CD8-positive, alpha-beta memory T cell (primary cell): ENCODE measurements at places on chromosomes 7 and 10. TPM values are rescaled to one million over a fixed set of nuclear protein-coding genes. Genes with fewer than 3 reads are reported as not detected.

Gene NODAL
- total RNA-seq: not detected

Gene ELAPOR2
- total RNA-seq: 2.4 TPM

GRCh38 chr7:93921607-93922566, at the start of gene GNG11:
TSS of gene GNG11 (plus strand) at chr7:93921735. CDS start at chr7:93922138, 403 bp downstream.
- no peak within 1 kb of the TSS for H3K27ac ChIP-seq
- H3K4me3 ChIP-seq: no peak within 1 kb of the TSS
- no peaks in the 10 kb centered on the region for H3K4me1 ChIP-seq
- peaks cover 8% of the 10 kb centered on the region for H3K27me3 ChIP-seq

- peaks cover 19% of the 10 kb centered on the region for H3K27me3 ChIP-seq
- H3K27ac ChIP-seq: no peak overlapping the region
- no peak overlapping the region for H3K4me3 ChIP-seq
- H3K36me3 ChIP-seq: no peaks in the 10 kb centered on the region
Observed at GRCh38 chr10:49612513-49613164, 1.2 kb upstream of the CHAT start.

DNA sequence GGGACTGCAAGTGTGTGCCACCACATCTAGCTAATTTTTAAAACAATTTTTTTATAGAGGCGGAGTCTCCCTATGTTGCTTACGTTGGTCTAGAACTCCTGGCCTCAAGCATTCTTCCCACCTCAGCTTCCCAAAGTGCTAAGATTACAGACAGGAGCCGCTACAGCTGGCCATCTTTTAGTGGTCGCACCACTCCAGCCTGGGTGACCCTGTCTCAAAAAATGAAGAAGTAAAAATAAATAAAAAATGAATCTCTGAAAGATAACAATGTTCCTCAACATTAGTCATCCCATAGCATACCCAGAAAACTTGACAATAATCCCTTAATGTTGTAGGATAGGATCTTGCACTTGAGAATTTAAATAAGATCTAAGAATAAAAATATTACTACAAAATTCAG, 18.2 kb downstream of the WBP1L start:
- H3K27ac ChIP-seq: no peak overlapping the region
- H3K27me3 ChIP-seq: no peaks in the 10 kb centered on the region
- peaks cover 11% of the 10 kb centered on the region for H3K4me1 ChIP-seq
- H3K36me3 ChIP-seq: no peaks in the 10 kb centered on the region
- H3K4me3 ChIP-seq: no peak overlapping the region

GRCh38 chr7:42127232-42127622, 109.8 kb downstream of the GLI3 start:
- no peaks in the 10 kb centered on the region for H3K4me1 ChIP-seq
- H3K4me3 ChIP-seq: no peak overlapping the region
- no peaks in the 10 kb centered on the region for H3K27me3 ChIP-seq
- H3K36me3 ChIP-seq: no peaks in the 10 kb centered on the region
- no peak overlapping the region for H3K27ac ChIP-seq

GRCh38 chr10:130481936-130482335, 345.7 kb downstream of the GLRX3 start:
- H3K4me3 ChIP-seq: no peak overlapping the region
- H3K27me3 ChIP-seq: no peaks in the 10 kb centered on the region
- no peak overlapping the region for H3K27ac ChIP-seq
- no peaks in the 10 kb centered on the region for H3K4me1 ChIP-seq
- H3K36me3 ChIP-seq: no peaks in the 10 kb centered on the region

DNA sequence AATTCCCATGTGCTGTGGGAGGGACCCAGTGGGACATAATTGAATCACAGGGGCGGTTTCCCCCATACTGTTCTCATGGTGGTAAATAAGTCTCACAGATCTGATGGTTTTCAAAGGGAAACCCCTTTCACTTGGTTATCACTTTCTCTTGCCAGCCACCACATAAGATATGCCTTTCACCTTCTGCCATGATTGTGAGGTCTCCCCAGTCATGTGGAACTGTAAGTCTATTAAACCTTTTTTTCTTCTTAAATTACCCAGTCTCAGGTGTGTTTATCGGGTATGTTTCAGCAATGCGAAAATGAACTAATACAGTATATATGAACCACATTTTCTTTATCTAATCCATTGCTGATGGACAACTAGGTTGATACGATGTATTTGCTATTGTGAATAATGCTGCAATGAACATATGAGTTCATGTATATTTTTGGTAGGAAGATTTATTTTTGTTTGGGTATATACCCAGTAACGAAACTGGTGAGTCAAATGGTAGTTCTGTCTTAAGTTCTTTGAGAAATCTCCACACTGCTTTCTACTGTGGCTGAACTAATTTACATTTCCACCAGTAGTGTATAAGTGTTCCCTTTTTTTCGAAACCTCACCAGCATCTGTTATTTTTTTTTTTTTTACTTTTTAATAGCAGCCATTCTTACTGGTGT, 70.0 kb upstream of the HGF start:
- H3K27ac ChIP-seq: no peak overlapping the region
- no peaks in the 10 kb centered on the region for H3K4me1 ChIP-seq
- no peak for DNase-seq
- no peaks in the 10 kb centered on the region for H3K27me3 ChIP-seq
- H3K4me3 ChIP-seq: no peak overlapping the region

DNA sequence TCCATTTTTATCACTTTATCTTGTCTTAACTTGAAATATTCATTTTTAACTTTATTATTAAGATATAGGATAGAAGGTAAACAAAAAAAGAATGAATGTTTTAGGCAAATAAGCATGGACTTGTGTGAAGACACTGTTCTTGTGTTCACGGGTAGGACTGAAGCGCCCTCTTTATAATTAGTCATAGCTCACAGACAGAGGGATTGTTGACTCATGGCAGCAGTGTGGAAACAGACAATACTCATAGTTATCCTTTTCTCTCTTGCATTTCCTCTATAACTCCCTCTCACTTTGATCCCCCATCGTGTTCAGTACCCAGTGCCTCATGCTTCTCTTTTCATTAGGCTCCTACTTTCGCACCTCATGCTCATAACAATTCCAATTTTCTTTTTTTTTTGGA, 731.8 kb downstream of the PHTF2 start:
- H3K4me3 ChIP-seq: no peak overlapping the region
- no peaks in the 10 kb centered on the region for H3K4me1 ChIP-seq
- DNase-seq: no peak
- no peaks in the 10 kb centered on the region for H3K36me3 ChIP-seq
- no peak overlapping the region for H3K27ac ChIP-seq

DNA sequence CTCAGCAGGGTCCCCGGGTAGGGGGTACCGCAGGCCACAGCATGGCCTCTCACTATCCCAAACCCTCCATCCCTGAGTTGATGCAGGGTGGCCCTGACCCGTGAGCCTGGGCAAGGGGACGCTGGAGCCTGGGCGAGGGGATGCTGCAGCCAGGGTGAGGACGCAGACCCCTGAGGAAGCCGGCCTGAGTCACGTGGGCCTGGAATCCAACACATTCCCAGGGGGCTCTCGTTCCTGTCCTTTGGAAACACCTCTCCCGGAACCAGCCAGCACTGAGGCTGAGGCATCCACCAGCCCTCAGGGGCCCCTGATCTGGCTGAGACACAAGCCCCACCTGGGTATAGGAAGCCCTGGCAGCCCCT, 61.5 kb upstream of the NKX6-2 start:
- DNase-seq: no peak
- no peak overlapping the region for H3K4me3 ChIP-seq
- H3K4me1 ChIP-seq: peaks cover 5% of the 10 kb centered on the region
- no peaks in the 10 kb centered on the region for H3K36me3 ChIP-seq

DNA sequence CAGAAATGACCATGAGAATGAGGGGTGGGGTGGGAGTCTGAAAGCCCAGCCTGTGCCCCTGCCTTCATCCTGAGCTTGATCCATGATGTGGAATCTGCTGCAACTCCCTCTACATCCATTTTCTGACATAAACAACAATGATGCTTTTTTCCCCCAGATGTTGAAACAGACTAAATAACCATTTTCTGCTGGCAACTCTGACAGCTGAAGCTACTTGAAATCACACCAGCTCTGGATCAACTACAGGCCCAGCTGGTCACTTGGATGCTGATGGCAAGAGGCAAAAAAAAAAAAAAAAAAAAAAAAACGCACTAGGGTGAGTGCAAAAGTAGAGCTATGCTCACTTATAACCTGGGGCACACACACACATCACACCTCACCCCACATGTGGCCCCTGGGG, 74.2 kb downstream of the FAM107B start:
- H3K27me3 ChIP-seq: no peaks in the 10 kb centered on the region
- DNase-seq: no peak
- no peaks in the 10 kb centered on the region for H3K36me3 ChIP-seq
